ENCODE measurements at places on chromosomes 7 and 10.

DNA sequence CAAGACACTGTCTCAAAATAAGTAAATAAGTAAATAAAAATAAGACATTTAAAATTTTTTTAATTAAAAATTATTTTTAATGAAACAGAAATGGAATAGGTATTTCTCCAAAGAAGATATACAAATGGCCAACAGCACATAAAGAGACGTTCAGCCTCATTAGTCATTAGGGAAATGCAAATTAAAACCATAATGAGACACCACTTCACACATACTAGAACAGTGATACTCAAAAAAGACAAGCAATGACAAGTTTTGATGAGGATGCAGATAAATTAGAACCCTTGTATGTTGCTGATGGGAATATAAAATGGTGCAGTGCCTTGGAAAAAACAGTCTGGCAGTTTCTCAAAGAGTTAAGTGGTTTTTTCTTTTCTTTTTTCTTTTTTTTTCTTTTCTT is 26.5 kb upstream of the C10orf67 start:
- no peak for DNase-seq

GRCh38 chr10:70362328-70362727 is 20.1 kb downstream of the LRRC20 start:
- DNase-seq: no peak

DNA sequence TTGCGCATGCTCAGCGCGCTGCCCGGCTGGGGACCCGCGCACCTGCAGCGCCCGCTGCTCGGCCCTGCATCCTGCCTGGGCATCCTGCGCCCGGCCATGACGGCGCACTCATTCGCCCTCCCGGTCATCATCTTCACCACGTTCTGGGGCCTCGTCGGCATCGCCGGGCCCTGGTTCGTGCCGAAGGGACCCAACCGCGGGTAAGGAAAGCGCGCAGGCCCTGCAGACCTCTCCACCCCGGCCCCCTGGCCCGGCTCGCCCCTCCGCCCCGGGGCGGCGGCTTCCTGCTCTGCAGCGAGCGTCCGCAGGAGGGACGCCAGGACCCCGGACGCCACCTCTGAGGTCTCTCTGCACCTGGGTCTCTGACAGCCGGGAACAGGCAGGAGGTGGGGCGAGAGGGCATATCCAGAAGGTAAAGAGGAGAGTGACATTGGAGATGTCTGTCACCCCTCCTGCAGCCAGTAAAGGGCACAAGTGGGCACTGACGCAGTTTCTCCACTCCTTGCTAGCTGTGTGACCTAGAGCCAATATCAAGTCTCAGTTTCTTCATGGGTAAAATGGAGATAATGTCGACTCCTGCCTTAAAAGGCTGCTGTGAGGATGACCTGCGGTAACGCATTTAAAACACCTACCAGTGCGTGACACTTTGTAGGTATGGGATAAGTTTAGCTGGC is 338 bp downstream of the ATP6V0E2 start:
- DNase-seq: no peak

DNA sequence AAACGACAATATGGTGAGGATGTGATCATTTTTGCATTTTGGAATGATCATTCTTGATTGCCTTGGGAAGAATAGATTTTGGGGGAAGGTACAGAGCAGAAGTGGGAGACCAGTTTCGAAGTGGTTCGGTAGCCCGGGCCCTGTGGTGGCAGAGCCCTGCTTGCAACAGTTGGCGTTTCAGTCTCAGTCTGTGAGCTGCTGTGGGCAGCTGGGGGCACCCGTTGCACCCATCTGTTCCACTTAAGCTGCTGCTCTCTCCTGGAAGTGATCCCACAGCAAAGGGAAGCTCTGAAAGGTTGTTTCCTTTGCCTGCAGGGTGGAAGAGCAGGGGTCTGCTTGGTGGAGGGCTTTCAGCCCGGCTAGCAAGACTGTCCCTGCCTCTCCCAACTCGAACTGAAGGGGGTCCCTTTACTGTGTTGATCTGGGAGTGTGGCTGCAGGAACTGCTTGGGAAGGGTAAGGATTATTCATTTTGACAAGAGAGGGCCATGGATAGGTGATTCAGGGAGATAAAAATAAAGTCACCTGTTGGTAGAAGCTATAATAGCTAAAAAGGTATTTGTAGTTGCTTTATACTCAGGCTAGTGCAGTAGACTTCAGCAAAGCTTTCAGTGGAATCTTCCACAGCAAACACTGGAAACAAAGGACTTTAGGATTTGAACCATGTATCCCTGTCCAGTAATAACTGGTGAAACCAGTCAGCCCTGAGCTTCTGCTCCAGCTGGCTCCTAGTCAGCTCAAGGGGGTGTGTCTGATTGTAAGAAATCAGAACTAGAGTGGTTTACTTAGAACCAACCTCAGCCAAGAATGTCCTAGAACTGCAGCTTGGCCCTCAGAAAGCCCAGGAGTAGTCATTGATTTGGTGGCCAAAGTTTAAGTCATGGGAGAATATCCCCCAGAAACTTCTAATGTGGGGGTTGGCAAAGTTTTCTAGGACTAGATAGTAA is 53.1 kb upstream of the PDCD4 start:
- DNase-seq: no peak

DNA sequence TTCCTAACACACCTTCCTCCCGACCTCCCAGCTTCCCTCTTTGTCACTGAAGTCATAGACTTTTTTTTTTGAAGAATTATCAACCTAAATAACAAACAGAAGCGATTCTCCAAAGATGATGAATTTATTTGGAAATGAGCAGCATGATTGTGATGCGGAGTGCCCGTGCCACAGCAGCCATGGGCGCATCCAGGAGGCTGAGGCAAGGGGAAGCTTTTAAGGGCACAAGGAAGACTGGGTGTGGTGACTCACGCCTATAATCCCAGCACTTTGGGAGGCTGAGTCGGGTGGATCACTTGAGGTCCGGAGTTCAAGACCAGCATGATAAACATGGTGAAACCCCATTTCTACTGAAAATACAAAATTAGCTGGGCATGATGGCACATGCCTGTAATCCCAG is 16.2 kb upstream of the GIMAP8 start:
- DNase-seq: no peak

DNA sequence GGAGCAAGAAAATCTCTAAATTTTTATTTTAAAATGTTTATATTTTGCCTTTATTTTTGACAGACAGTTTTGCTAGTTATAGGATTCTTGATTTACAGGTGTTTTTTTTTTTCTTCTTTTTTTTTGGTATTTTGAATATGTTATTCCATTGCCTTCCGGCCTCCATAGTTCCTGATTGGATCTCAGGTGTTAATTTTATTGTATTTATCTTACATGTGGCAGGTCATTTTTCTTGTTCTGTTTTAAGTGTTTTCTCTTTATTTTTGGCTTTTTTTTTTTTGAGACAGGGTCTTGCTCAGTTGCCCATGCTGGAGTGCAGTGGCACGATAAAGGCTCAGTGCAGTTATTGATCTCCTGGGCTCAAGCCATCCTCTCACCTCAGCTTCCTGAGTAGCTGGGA is 73.9 kb downstream of the MLLT10 start:
- DNase-seq: no peak

GRCh38 chr10:51121861-51122260 is 47.6 kb downstream of the PRKG1 start:
- no peak for DNase-seq

GRCh38 chr7:84809877-84810276 is 377.0 kb downstream of the SEMA3D start:
- DNase-seq: no peak

DNA sequence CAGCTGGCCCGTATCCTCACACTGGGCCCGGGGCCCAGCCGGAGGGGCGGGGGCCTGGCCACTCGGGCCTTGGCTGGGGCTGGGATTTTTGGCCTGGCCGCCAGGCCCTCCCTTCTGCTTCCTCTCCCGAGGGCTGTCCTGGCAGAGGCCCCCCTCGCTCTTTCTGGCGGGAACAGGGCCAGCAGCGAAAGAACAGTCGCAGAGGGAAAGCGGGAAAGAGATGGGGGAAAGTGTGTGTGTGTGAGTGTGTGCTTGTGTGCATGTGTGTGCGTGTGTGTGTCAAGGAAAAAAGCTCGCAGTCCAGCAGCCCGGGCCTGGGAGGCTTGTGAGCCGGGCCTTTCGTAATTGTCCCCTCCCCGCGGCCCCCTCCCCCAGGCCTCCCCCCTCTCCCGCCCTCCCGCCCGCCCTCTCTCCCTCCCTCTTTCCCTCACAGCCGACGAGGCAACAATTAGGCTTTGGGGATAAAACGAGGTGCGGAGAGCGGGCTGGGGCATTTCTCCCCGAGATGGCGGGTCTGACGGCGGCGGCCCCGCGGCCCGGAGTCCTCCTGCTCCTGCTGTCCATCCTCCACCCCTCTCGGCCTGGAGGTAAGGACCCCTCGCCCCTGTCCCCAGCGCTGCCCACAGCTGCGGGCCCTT is at the start of gene ELN:
ELN (plus strand) TSS at position 491 of the 638 bp plus-strand sequence; CDS start at position 506, 15 bp downstream.
- no peak for DNase-seq

DNA sequence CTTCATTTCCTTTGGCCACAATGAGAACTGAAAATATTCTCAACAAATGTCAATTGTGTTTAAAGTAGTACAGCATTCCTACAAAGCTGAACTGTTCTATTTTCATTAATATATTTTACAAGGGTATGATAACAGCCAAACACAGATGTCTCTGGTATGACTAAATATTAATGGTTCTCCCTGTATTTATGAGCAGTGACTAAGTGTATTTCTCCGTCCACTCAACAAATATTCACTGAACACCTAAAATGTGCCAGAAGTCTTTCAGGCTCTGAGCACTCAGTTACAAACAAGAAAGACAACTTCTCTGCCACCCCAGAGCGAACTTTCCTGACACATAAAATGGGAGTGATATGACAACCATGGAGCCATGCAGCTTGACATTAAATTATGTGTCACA is 135.6 kb downstream of the VPS41 start:
- DNase-seq: no peak

- DNase-seq: no peak
Observed at GRCh38 chr7:74428023-74428422, 25.7 kb upstream of the GTF2IRD1 start.

DNA sequence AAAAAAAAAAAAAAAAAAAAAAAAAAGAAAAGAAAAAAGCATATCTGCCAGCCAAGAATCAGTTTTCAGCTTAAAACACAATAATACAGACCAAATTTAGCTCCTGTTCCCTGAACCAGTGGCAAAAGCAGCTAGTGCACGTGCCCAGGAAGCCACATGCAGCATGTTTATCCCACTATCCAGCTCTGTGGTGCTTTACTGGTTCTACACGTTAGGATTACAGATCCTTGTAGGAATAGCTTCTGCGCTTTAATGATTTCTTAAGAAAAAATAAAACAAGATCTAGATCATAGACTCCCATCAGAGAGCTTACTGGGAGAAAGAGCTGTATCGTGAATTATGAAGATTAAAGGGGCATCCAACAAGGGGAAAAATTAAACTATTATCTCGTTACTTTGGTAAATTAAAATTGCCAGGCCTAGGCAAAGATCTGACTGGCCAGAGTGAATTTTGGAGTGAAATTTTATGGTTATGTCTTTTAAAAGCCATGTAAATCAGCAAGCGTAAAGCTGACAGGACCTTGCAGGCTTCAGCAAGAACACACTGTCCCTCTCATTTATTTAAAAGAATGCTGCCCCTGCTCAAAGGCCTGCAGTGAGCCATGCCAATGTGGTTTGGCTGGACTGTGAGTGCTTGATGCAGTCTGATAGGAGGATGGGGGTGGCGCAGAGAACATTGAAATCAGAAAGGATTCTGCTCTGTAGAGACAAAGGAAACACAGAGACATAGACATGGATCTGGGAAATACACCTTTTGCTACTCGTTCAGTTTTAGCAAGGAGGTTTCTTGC is 177.3 kb upstream of the PHYHIPL start:
- DNase-seq: no peak

DNA sequence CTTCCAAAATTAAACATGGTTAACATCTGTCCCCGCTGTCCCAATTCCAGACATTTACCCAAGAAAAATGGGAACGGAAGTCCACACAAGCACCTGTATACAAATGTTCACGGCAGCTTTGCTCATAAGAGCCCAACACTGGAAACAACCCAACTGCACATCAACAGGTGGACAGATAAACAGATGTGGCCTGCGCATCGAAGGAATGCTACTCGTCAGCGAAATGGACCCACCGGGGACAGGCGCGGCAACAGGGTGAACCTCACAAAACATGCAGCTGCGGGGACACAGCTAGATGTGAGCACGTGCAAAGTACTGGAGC is 20.9 kb downstream of the GPR146 start:
- DNase-seq: no peak

GRCh38 chr10:99357691-99358090 is 28.5 kb downstream of the CNNM1 start:
- no peak for DNase-seq

DNA sequence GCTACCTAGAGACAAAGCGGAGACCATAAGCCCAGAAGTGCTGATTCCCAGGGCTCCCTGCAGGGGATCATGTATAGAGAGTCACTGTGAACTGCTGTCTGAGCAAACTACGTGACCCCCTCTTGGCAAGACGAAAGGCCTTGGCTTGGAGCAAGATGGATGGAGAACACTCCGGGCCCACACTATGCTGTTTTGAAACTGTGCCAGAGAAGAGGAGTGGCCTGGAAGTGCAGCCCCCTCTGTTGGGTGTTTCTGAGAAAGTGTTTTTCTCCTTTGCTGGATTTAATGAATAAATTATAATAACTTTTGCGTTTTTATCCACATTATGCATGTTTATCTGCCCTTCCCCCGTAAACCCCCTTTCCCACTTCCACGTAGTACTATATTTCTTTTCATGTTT is 639.3 kb upstream of the GALNT17 start:
- DNase-seq: no peak

- DNase-seq: no peak
Observed at GRCh38 chr10:104650072-104650471, 9.0 kb downstream of the SORCS3 start.

- DNase-seq: no peak
Observed at GRCh38 chr10:48934672-48935501, 4.8 kb downstream of the LRRC18 start.

DNA sequence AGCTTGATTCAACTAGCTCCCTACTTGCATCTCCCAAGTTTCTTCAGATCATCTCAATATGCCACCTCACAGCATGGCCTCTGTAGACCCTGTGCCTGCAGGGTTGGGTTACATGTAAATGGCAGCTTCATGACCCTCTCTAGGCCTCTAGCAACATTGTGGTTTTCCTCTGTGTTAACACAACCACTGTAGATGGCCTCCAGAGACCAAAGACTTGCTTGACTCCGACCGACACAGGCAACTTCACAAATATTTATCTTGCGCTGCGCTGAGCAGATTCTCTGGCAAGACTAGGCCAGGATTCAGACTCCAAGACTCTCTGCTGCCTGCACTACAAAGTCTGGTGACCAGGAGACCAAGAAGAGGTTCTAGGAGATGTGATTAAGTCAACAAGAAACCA is 75.9 kb downstream of the CNOT4 start:
- DNase-seq: no peak
